Activated CD4-positive, alpha-beta T cell treated with anti-CD3 and anti-CD28 coated beads for 4 hours (primary cell): ENCODE measurements at places on chromosomes 12 and 14.

GRCh38 chr14:85573406-85573805, 43.5 kb downstream of the FLRT2 start:
- DNase-seq: no peak

DNA sequence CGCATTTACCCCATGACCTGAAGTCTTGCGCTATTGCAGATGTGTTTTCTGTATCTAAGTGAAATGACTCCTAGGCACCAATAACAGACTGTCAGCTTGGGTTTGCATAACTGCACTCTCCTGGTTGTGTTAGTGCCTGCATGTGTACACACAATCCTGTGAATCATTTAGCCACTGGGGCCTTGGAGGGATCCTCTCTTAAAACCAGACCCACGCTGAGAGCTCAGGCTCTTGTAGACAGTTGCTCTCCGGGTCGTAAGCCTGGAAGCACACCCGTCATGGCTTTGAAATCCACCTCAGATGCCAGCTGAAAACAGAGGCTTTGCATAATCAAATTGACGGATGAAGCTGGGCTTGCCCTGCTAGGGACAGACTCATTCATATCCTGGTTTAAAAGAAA, 79.2 kb upstream of the RBM19 start:
- DNase-seq: no peak

DNA sequence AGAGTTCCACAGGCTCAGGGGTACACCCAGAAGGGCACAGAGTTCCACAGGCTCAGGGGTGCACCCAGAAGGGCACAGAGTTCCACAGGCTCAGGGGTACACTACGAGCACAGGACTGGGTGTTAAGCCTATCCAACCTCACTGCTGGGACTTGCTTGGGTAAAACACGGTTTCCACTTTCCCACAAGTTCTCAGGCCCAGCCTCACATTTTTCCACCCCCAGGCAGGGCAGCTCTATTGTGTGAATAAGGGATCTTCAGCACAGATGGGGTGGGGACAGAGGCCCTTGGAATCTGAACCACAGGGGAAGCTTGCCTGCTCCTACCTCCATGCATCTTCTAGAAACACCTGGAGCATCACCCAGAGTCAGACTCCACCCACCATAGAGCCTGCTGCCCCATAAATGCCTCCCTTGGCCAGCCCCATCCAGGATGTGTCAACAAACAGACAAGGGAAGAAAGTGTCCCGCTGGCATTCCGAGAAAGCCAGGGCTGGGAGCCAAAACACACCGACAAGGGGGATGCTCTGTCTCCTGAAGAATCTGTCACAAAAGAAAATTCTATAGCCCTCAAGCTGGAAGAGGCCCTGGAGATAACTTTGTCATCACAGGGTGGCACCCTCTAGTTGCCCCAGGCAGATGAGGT, 4.8 kb downstream of the CRACR2A start:
- DNase-seq: no peak

GRCh38 chr12:128767518-128767917, 56.2 kb downstream of the SLC15A4 start:
- no peak for DNase-seq

DNA sequence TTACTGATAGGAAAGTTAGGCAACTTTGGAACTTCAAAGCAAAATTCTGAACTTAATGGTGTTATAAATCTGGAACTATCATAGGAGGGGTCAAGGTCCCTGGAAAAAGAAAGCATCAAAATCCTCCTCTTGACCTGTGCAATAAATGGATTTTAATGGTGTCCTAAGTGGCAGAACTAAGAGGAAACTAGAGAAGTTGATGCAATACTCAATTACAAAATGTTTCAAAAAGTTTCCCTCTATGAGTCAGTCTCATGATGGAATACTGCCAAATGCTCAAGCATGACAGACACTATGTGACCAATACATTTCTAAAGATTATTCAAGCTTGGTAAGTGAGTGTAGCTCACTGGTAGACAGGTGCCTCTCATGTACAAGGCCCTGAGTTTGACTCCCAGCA, 47.7 kb upstream of the ERGIC2 start:
- DNase-seq: no peak

DNA sequence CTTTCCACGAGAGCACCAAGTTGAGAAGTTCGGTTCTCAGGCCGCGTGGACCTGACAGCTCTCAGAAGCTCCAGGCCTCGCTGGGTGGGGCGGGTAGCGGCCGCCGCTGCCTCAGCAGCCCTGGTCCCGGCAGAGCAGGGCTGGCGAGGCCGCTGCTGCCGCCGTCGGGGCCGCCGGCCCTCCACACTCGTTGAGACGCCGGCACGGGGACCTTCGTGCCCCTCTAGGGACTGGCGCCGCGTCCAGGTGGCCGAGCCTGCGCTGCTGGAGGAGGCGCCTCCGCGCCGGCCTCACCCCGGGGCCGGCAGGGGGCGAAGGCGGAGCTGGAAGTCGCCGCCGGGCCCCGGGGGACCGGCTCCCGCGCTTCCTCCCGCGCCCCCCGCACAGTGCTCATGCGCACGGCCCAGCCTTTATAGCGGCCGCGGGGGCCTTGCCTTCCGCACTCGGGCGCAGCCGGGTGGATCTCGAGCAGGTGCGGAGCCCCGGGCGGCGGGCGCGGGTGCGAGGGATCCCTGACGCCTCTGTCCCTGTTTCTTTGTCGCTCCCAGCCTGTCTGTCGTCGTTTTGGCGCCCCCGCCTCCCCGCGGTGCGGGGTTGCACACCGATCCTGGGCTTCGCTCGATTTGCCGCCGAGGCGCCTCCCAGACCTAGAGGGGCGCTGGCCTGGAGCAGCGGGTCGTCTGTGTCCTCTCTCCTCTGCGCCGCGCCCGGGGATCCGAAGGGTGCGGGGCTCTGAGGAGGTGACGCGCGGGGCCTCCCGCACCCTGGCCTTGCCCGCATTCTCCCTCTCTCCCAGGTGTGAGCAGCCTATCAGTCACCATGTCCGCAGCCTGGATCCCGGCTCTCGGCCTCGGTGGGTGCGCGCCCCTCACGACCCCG, at the start of gene COCH:
COCH (plus strand) TSS at position 440 of the 879 bp plus-strand sequence; CDS start at position 820, 380 bp downstream.
- no peak for DNase-seq
